ENCODE measurements at places on chromosomes 5 and 9. TPM values are rescaled to one million over a fixed set of nuclear protein-coding genes. Genes with fewer than 3 reads are reported as not detected.

DNA sequence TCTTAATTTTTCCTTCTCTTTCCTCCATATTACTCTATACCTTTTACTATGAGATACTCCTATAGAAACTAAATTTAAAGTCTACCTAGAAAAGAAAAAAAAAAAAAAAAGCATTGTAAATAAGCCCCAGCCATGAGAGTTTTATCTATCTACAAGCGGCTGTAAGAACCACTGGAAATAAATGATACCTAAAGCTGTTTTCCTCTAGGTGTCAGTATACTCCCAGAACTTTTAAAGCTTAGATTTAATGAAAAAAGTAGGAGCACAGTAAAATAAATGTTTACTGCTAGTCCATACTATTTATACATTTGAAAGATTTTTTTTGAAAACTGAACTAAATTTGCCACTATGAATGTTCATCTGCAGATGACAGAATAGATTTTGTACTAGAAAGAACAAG is 26.2 kb downstream of the TYRP1 start:
- H3K27ac ChIP-seq: no peak overlapping the region
- DNase-seq: no peak
- H3K27me3 ChIP-seq: no peaks in the 10 kb centered on the region
- no peaks in the 10 kb centered on the region for H3K36me3 ChIP-seq
- H3K4me3 ChIP-seq: no peak overlapping the region
- H3K4me1 ChIP-seq: no peaks in the 10 kb centered on the region

DNA sequence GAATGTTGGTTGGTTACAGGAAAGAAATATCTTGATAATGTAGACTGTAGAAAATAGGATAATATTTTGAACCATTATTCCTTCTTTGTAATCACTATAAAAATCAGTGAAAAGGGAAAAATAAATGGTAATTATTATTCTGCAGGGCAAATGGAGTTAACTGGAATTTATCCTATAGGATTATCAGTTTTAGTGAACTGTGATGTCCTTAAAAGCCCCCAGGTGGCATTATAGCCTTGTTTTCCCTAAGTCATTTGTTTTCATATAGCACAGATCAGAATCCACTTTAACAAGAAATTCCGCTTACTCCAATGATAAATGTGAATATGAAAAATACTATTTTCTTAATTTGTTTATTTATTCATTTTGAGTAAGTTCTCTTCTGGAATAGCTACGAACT is 26.2 kb upstream of the WDR41 start:
- H3K27ac ChIP-seq: no peak overlapping the region
- DNase-seq: no peak
- H3K4me1 ChIP-seq: no peaks in the 10 kb centered on the region
- H3K36me3 ChIP-seq: no peaks in the 10 kb centered on the region

DNA sequence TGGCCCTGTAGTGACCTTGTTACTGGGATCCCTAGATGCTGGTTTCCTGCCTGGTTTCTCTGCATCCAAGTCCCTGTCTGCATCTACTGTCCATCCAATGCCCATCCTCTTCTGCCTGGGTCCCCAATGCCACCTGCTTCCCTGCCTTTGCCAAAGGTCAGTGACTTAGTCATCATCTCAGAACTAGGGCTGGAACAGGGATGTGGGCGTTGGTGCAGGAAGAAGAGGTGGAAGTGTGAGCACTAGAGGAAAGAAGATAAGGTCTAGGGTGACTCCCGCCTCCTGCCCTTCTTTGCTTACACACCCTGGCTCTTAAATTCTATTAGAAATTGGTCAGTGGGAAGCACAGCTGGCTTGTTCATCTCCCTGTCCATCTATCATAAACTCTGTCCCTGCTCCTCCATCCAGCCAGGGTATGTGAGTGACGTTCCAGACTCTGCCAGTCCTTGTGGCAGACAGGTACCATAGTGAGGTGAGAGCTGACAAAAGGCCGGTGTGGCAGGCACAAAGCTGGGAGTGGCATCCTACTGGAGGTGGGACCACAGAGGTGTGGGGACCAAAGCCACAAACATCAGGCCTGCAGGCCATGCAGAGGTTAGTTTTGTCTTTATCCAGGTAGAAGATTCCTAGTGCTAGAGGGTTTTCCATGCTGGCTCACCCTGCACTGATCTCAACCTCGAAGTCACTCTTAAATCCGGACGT is 9.2 kb downstream of the PTPN3 start:
- no peak overlapping the region for H3K4me3 ChIP-seq
- H3K27me3 ChIP-seq: no peaks in the 10 kb centered on the region
- DNase-seq: no peak
- peaks cover 12% of the 10 kb centered on the region for H3K4me1 ChIP-seq
- H3K36me3 ChIP-seq: no peaks in the 10 kb centered on the region

DNA sequence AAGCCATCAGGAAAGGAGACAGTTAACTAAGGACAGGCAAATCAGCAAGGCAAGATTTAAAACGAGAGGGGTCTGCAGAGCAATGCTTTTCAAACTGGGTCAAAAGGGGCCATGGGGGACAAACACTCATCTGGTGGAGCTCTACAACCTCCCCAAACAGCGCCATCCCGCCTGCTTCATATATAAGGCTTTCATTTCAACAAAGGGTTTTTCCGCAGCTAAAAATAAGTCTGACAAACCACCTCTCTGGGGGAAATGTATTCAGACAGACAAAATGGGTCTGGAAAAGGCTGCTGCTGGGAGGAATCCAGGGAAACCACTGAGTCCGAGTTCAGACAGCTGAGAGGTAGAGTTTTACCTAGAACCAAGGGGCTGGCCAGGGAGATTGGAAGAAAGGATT is 8.3 kb upstream of the SEPTIN8 start:
- H3K4me3 ChIP-seq: no peak overlapping the region
- DNase-seq: no peak
- H3K27me3 ChIP-seq: no peaks in the 10 kb centered on the region
- H3K36me3 ChIP-seq: no peaks in the 10 kb centered on the region
- no peaks in the 10 kb centered on the region for H3K4me1 ChIP-seq

DNA sequence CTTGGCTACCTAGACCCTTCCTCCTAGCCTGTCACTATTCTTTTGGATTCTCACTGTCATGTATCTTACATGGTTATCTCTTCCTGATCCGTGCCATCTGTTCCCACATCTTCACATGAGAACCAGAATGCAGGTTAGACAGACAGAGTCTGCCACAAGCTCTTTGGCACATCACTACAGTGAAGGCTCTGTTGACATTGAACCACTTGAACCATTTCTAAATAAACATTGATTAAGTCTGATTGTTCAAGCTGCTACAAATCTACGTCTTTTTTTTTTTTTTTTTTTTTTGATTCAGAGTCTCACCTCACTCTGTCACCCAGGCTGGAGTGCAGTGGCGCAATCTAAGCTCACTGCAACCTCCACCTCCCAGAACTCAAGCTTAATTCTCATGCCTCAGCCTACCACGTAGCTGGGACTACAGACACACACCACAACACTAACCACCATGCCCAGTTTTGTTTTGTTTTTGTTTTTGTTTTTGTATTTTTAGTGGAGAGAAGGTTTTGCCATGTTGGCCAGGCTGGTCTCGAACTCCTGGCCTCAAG is 85.1 kb upstream of the LRRTM2 start:
- no peak overlapping the region for H3K4me3 ChIP-seq
- H3K27me3 ChIP-seq: no peaks in the 10 kb centered on the region
- DNase-seq: no peak
- H3K27ac ChIP-seq: peak overlapping the region; percentile 15
- peaks cover 40% of the 10 kb centered on the region for H3K4me1 ChIP-seq
- no peaks in the 10 kb centered on the region for H3K36me3 ChIP-seq

GRCh38 chr5:149782895-149783586 is 52.9 kb downstream of the PPARGC1B start:
- no peak for DNase-seq
- no peaks in the 10 kb centered on the region for H3K27me3 ChIP-seq
- no peak overlapping the region for H3K4me3 ChIP-seq
- peaks cover 26% of the 10 kb centered on the region for H3K4me1 ChIP-seq
- no peak overlapping the region for H3K27ac ChIP-seq

DNA sequence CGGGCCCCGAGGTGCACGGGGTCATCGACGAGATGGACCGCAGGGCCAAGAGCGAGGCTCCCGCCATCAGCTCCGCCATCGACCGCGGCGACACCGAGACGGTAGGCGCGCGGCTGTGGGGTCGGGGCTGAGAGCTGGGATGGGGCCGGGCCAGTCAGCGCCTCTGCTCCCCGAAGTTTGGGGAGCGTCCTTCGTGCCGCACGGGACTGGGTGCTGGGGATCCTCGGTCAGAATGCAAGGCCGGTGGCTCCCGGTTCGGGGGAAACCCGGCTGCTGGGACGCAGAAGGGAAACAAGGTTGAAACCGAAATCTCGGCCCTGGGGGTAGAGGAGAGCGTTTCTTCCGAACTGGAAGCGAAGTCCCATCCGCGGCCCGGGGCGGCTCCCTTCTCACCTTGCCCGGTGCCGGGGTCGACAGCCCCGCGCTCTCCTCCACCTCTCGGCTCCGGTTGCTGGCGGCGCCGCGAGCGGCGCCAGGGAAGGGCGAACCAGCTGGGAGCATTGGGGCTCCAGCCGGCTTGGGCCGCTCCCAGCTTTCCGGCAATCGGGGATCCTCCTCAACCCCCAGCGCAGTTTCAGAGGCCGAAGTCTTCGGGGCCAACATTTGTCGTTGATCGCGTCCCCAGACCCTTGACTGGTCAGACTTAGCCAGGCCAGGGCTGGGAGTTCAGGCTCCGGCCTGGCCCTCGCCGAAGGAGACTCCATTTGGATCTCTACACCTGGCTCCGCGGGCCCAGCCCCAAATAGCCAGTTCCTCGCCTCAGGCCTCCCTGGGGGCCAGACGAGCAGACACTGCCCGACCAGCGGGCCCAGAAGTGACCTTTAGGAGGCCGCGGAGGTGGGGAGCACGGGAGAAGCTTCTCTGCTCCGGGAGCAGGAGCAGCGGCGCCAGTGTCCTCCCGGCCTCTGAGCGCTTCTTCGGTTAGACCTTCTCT is 1.1 kb downstream of the LHX2 start:
- no peak overlapping the region for H3K27ac ChIP-seq
- no peak for DNase-seq
- no peak overlapping the region for H3K4me3 ChIP-seq

DNA sequence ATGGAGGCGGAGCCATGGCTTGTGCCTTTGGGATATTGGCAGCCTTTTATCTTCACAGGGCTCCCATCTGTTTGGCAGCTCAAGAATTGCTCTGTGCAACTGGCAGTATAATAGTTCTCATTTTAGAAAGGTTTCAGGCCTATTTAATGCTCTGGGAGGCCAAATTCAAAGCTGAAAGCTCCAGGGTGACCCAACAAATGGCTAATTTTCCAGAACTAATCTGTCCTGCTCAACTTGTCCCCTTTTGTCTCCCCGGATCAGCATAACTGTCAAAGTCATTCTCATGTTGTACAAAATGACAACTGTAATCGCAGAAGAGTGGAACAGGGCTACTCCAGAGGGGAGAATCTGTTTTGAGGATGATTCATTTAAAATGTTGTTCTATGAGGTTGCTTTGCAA is 52.6 kb upstream of the CXCL14 start:
- no peaks in the 10 kb centered on the region for H3K27me3 ChIP-seq
- H3K4me3 ChIP-seq: no peak overlapping the region
- no peak overlapping the region for H3K27ac ChIP-seq
- H3K36me3 ChIP-seq: no peaks in the 10 kb centered on the region
- H3K4me1 ChIP-seq: no peaks in the 10 kb centered on the region

- no peaks in the 10 kb centered on the region for H3K4me1 ChIP-seq
- H3K27me3 ChIP-seq: no peaks in the 10 kb centered on the region
- no peaks in the 10 kb centered on the region for H3K36me3 ChIP-seq
These were observed 1138.9 kb upstream of the WWC1 start for GRCh38 chr5:167152561-167152960.

DNA sequence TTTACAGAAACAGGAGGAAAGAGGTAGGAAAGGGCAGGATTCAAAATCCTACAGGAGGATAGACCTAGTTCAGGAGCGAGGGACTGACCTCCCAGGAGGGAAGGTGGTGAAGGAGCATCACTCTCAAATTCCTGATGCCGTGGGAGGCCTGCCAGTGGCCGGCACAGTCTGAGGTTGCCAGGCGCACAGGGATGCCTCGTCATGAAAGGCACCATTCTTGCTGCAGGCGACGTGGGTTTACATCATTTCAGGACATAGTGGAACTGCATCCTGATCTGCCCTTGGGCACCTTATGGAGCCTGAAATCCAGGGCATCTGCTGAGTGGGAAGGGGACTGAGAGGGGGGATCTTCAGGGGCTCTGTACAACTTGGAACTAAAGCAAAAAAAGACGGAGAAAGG is 163.2 kb upstream of the S1PR3 start:
- H3K27me3 ChIP-seq: no peaks in the 10 kb centered on the region
- H3K4me3 ChIP-seq: no peak overlapping the region

GRCh38 chr5:147519380-147519779 is 9.5 kb upstream of the DPYSL3 start:
- H3K27me3 ChIP-seq: no peaks in the 10 kb centered on the region
- no peak for DNase-seq
- H3K27ac ChIP-seq: no peak overlapping the region
- H3K4me3 ChIP-seq: no peak overlapping the region

DNA sequence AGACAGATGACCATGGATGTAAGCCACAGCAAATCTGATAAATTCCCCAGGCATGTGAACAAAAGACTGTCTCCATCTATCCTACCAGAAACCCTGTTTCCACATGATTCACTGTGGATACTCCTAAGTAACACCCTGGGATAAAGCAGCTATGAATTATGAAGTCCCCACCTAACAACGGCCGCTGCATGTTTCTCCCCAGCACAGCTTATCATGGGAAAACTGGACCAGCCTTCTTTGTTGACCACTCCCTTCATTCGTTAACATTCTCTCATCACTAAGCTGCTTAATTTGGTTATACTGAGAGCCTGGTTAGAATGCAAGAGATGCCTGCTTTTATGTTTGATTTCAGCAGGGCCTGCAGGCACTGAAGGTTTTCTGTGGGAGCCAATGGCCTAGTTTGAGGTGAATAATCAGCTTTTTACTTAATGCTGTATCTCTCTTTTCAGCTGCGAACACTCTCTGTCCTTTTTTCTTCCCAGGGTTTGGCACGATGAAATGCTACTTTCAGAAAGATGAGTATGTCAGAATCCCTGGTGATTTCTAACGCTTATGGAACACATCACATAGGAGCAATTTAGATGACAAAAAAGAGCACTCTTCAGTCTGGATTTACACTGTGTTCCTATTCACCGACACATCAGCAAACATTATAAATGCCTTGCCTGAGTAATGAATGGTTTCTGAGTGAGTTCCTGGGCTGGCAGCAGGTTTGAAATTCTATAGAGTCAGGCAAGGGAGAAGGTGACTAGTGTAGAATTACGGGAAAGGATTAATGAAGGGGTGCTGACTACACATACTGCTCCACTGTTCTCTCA is 318.4 kb upstream of the ZNF608 start:
- H3K4me3 ChIP-seq: no peak overlapping the region
- no peaks in the 10 kb centered on the region for H3K4me1 ChIP-seq
- no peaks in the 10 kb centered on the region for H3K36me3 ChIP-seq
- no peak overlapping the region for H3K27ac ChIP-seq

DNA sequence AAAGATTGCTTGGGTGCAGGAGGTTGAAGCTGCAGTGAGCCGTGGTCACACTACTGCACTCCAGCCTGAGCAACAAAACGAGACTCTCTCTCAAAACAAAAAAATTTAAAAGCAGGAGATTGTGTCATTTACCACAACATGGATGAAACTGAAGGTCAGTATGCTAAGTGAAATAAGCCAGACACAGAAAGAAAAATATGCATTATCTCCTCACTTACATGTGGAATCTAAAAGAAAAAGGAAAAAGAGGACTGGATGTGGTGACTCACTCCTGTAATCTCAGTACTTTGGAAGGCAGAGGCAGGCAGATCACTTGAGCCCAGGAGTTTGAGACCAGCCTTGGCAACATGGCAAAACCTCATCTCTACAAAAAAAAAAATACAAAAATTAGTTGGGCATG is 146.8 kb upstream of the DAPK1 start:
- no peaks in the 10 kb centered on the region for H3K27me3 ChIP-seq
- no peak overlapping the region for H3K27ac ChIP-seq
- no peaks in the 10 kb centered on the region for H3K4me1 ChIP-seq
- no peaks in the 10 kb centered on the region for H3K36me3 ChIP-seq
- no peak overlapping the region for H3K4me3 ChIP-seq
- DNase-seq: no peak

LEAP2 gene
- total RNA-seq: 3.4 TPM

IGFBPL1 gene
- 3.3 TPM for total RNA-seq

PNPLA7 gene
- 27.7 TPM for total RNA-seq

MYOT gene
- 1.0 TPM for total RNA-seq

All from body of pancreas (tissue), 4 donors.